Cardiac muscle cell (in vitro differentiated cells and primary cell): ENCODE measurements at places on chromosomes 1 and 21. TPM values are rescaled to one million over a fixed set of nuclear protein-coding genes. Genes with fewer than 3 reads are reported as not detected.

The SPRR2F gene
- total RNA-seq: 2.9 and 5.1 TPM in 2 replicates

- peak; percentile 94 for DNase-seq
These were observed 1.0 kb upstream of the PIGV start for GRCh38 chr1:26786437-26787380.

DNA sequence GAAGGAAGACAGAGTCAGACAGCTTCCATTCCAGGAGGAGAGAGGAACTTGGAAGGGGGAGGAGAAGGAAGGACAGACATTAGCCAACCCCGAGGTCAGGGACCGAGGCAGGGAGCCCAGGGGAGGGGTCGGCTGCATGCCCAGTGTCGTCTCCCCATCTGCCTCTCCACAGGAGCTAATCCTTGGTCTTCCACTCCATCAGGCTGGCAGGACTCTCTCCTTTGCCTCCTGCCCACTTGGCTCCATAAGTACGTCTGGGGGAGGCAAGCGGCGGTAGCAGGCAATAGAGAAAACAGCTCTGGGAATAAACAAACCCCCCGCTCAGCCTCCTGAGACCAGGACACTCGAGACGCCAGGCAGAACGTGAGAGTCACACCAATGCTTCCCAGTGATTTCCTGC is 71.3 kb downstream of the GRIK3 start:
- no peak for DNase-seq

DNA sequence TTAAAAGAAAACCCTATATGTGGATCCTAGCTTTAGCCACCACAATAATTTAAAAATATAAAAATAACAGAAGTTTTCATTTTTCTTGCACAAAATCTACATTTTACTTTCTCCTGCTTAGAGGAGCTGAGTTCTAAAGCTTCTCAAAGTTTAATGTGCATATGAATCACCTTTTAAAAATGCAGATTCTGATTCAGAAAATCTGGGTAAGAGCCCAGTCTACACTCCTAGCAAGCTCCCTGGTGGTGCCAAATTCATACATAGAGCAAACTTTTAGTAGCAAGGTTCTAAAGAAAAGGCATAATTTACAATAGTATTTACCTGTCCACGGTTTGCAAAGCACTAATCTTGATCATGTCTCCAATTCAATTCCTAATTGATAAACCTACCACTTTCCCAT is 19.3 kb downstream of the RSBN1 start:
- no peak for DNase-seq

- no peak for DNase-seq
These were observed 448.7 kb downstream of the LTN1 start for GRCh38 chr21:28543975-28544374.

GRCh38 chr1:9346566-9346965 is 53.9 kb downstream of the SPSB1 start:
- no peak for DNase-seq

The FOXD3 gene
- not detected in 2 replicates for total RNA-seq

The TTLL7 gene
- total RNA-seq: 3.8 and 7.8 TPM in 2 replicates

The KRTAP12-2 gene
- total RNA-seq: not detected in 2 replicates

The SLC9C2 gene
- 0.25 TPM in 1 of 2 replicates, not detected in the other for total RNA-seq

- peak; percentile 50 for DNase-seq
These were observed 107.5 kb downstream of the HIVEP3 start for GRCh38 chr1:41811051-41811795.

The CNTN2 gene
- 0.35 TPM in 1 of 2 replicates, not detected in the other for total RNA-seq

- DNase-seq: no peak
These were observed 136.3 kb downstream of the PEX14 start for GRCh38 chr1:10610901-10611600.

DNA sequence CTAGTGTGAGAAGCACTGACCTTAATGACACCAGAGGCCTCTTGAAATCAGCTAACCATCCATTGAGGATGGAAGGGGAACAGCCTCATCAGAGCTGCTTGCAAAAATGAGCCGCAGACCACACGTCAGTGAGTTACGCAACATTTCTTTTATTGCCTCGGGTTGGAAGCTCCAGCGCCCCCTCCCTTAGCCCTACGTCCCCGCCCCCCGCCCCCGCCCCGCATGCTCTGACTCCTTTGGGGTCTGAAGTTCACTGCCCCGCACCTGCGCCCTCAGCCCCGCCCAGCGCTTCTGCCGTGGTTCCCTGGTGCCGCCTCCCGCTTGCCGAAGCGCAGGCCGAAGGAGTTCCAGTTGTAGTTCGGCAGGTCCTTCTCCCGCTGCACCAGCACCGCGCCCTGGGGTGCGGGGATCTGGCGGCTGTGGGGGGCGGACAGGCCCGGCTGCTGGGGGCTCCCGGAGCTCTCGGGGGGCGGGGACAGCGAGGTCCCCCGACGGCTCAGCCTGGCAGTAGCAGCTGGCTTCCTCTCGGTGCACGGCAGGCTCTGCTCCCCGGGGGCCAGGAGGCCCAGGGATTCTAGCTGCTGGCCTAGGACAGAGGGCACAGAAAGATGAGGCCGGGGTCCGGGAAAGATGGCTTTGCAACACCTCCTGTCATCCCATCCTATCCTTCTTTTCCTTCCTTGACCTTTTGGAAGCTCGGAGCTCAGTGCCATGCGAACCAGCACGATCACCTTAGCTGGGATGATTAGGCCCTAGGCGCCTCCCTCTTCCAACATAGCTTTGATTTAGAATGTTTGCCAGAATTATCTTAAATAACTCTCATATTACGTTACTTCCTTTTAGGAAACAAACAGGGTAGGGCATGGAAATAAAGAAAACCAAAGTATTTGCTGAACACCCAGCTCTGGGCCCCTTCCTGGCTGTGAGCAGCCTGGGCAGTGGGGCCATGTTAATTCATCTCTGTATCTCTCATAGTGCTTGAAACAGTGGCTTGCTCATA is 5.8 kb downstream of the KISS1 start:
- DNase-seq: no peak

The MCM3AP gene
- total RNA-seq: 71.8 and 106 TPM in 2 replicates

DNA sequence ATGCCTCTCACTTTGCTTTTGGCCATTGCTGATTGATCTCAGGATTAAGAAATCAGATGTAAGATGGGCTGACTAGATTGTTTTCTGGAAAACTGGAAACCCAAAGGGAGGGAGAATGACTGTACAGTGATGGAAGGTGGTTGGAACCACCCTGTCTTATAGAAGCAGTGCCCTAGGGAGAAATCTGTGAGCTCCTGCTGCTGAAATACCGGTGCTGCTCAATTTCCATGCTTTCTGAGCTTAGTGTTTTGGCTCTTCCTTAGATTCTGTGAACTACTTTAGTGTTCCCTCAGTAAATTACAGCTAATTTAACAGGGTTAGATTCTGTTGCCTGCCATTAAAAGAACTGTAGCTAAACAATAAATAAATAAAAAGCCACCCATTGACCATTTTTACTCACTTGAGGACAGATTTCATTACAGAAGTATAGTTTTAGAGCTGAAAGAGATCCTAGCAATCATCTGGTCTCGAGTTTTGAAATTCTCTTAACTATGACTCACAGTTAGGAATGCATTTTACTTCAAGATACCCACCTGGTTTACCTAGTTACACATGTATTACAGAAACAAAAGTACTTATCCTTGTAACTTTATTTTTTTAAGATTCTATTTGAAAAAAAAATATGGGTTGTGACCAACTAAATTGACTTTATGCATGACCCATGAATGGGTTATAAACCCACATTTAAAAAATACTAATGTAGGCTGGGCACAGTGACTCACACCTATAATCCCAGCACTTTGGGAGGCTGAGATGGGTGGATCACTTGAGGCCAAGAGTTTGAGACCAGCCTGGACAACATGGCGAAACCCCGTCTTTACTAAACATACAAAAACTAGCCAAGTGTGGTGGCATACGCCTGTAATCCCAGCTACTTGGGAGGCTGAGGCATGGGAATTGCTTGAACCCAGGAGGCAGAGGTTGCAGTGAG is 33.2 kb downstream of the CAMSAP2 start:
- no peak for DNase-seq

GRCh38 chr1:170927955-170928840 is 7.1 kb upstream of the MROH9 start:
- no peak for DNase-seq

DNA sequence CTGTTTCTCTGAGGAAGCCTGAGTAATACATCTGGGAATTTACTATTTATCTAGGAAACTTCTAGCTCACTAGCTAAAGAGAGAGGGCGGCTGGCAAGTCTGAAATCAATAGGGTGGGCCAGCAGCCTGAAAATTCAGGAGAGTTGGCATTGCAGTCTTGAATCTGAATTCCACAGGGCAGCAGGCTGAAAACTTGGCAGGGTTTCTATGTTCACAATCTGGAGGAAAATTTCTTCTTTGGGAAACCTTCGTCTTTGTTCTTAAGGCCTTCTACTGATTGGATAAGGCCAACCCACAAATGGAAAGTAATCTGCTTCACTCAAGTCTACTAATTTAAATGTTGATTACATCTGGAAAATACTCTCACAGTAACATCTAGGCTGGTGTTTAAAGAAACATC is 101.0 kb upstream of the COG2 start:
- peak; percentile 12 for DNase-seq

- no peak for DNase-seq
These were observed 25.2 kb upstream of the SCYL3 start for GRCh38 chr1:169918927-169919326.

- DNase-seq: no peak
These were observed 449.9 kb downstream of the MATN1 start for GRCh38 chr1:30273456-30273855.

DNA sequence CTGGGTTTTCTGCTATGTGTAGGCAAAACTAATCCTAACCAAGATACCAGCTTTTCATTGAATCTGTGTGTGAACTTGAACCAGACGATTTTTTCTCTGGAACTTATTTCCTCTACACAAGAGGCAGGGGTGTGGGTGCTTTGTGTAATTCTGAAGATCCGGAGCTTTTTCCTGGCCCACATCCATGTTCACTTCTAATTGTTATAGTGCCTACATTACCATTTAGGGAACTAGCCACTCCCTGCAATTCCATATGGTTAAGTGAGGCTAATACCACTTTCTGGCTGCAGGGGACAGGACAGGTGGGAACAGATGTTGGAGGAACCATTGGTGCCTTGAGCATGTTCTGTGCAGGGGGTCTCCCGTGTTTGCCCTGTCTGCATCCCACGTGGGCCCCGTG is 83.4 kb upstream of the FMN2 start:
- DNase-seq: no peak
